ENCODE measurements at places on chromosomes 16 and 17.

GRCh38 chr16:68739964-68740627 is 3.0 kb downstream of the CDH1 start:
- no peak for DNase-seq

- no peak for DNase-seq
These were observed 155.2 kb upstream of the EEF2KMT start for GRCh38 chr16:5252791-5253190.

GRCh38 chr16:57956270-57956808 is 14.6 kb downstream of the CNGB1 start:
- no peak for DNase-seq

- no peak for DNase-seq
These were observed 961 bp downstream of the FGF11 start for GRCh38 chr17:7440113-7440833.

DNA sequence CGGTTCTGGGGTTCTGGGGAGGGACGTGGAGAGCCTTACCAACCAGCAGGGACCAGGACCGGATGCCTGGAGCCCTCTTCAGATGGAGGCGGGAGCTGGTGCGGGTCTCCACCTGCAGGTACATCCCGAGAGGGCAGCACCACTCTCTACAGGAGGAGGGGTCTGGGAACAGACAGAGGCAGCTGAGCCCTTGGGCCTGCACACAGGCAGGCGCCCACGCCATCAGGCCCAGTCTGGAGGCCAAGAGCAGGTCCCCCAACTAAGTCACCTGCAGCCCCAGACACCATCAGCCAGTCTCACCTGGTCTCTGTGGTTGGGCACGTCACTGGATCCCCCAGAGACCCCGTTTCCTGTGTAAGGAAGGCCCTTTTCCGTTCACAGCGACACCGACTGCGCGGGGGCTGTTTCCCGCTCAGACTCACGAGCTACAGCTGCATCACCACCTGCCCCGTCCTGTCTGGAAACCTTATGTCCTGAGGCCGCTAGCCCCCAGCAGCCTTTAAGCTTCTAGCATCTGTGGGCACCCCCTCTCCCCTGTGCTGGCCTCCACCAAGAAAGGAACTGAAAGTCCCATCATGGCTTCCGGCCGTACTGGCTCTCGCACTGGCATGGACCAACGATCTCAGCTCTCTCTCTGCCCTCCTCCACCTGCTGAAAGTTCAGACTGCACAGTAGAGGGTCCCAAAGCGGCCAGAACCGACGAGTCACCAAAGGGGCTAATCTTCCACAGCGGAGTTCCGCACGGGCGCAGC is 1.2 kb downstream of the CYBC1 start:
- no peak for DNase-seq

DNA sequence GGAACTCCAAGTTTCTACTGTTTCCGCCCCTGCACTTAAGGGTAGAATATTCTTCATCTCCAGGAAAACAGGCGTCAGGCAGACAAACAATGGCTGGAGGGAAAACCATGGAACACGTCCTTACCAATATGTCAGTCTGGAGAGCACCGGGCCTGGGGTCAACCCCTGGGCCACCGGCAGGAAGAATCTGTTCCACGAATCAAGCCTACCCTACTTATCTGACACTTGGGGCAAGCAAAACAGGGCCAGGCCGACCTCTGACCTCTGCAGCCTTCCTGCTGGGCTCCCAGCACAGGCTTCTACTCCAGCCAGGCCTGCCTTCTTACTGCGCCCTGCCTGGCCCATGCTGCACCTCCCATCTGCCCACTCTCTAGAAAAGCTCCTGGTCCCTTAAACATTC is 10.1 kb downstream of the VAC14 start:
- DNase-seq: no peak

GRCh38 chr17:9389111-9389527 is 186.5 kb downstream of the STX8 start:
- no peak for DNase-seq
